ENCODE measurements at places on chromosomes 7 and 10.

DNA sequence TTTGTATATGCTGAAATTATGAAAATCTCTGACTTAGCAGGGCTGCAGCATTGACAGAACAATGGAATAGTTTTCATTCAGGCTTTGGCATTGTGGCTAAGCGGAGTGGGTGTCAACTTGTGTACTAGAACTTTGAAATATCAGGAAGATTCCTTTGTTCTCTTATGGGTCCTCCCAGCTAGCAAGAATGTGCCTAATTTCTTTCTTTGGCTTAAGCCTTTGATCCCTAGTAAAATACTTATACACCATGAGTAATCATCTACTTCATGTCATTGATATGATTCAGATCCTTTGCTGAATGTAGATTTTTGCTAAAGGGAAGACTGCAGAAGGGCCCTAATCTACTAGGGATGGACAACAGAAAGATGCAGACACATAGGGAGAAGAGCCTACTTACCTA, 6.2 kb downstream of the AVL9 start:
- peak; percentile 36 for DNase-seq

DNA sequence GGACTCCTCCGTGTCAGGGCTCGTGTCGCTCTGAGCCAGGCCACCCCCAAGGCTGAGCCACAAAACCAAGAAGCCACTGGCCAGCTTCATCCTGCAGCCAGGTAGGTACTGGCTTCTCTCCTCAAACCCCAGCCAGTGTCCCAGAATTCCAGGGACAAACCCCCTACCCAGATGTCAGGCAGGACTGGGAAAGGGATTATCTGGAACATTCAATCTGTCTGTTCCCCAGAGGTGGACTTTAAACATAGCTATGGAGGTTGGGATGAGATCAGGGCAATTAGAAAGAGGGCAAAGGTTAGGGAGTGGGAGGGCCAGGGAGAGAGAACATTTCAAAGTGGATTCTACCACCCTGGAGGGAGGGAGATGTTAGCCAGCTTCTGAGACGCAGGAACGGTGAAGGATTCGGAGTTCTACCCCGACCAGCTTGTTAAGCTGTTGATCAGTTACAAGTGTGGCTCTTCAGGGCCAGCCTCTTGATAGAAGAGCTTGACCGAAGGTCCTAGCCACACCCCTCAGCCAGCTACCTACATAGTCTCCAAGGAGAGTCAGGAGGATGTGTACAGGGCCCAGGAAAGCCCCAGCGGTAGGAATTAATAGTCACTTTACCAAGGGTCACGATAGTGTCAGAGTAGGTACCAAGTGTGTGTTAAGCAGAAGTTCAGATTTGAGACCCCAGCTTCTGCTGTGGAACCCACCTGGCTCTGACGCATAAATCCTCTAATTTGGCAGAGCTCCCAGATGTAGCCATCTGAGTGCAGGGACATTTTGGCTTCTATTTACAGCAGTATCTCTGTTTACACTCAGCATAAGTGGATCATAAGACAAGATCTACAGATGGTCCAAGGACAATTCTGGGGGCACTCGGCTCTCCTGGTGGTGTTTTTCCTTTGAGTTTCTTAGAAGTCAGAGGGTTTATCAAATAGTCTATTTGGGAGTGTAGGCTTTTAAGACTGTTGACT, at the start of gene PLA2G12B:
Gene PLA2G12B (minus strand): TSS at position 211 of the 959 bp plus-strand sequence. CDS start 121 bp downstream, at position 90.
- DNase-seq = no peak

- DNase-seq = no peak
Observed at GRCh38 chr10:77640167-77640566, 2.6 kb upstream of the KCNMA1 start.

- peak; percentile 46 for DNase-seq
Observed at GRCh38 chr7:79176859-79177477, 276.5 kb downstream of the MAGI2 start.

DNA sequence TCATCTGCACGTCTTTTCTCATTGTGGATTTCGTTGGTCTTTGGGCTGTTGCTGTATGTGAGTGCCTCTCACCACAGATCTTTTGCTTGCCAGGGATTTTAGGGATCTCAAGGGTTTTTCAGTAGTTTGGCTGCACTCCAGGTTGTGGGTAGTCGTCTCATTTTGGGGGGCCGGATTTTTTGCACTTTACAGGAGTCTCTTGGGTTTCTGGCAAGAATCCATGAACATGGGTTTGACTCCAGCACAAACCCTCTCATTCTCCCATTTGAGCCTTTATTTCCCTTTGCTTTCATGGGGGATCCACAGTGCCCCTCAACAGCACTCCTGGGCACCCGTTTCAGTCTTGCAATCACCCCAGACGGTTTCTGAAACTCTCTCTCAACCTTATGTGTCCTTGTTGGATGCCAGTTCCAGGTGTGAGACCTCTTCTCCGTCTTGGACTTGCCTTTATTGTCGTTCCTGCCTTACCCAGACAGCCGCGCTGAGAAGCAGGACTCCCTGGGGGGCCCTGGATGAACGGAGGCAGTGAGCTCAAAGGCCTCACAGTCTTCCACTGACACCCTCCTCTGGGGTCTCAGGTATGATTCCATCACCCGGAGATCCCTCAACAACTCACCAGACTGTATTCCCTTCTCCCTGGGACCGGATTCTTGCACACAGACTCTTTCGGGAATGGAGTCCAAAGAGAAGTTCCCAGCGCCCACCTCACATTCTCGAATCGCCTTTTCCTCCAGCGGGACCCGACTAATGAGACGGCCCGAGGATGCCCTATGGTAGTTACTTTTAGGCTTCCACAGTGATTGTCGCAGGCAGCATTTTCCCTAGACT, 18.8 kb upstream of the ZNF273 start:
- DNase-seq = no peak

GRCh38 chr7:101089876-101090275, 4.6 kb downstream of the TRIM56 start:
- no peak for DNase-seq
